ENCODE measurements at places on chromosomes 1 and 21.
A peak's percentile ranks its signal among the peaks of the same experiment; 100 is the strongest.

DNA sequence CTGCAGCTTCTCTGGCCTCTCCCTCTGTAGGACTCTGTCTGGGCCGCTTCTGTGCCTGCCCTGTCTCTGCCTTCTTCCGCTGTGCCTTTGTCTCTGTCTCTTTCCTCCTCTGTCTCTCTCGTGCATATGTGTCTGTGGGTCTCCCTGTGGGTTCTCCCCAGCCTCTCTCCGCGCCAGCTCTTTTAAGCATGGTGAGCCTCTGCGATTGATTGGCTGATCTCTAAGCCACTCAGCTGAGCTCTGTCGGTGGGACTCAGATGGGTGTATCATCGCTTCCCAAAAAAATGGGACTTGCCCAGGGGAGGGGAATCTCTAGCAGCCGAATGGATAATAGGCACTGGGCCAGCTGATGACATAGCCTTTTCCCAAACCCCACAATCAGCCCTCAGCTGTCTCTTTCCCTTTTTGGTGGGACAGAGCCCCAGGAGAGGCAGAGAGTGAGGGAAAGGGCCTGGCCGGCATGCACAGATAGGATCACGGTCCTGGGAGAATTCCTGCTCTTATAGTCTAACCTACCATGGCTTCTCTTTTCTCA is at the start of gene ADAMTS4:
TSS of gene ADAMTS4 (minus strand) at position 158 of the 535 bp plus-strand sequence. CDS start 427 bp downstream, outside the sequence.
- no peak for DNase-seq

- no peak for DNase-seq
Measured at GRCh38 chr1:59368008-59368670, 71.2 kb downstream of the FGGY start.

- DNase-seq: no peak
Measured at GRCh38 chr1:92857817-92858216, 26.0 kb downstream of the RPL5 start.

- DNase-seq: no peak
Measured at GRCh38 chr1:100862591-100862990, 32.1 kb downstream of the EXTL2 start.

GRCh38 chr1:12544992-12545391 is 73.0 kb downstream of the DHRS3 start:
- DNase-seq: no peak

DNA sequence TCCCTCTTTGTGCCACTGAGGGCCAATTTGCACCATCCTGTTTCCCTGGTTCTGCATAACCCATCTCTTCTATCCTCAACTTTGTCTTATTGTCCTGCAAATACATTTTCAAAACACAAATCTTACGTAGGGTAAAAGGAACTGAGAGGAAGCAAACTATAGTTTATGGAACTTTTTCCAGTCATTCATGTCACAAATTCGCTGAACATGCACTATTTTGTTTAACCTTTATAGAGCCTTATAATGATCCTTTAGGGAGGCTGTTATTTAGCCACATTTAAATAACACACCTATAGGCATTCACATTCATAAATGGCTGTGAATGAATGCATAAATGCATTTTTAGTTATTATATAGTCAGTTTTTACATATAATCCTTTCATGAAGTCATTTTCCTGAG is 85.0 kb downstream of the PLPPR5 start:
- DNase-seq: no peak

GRCh38 chr1:22662318-22662717 is 9.3 kb downstream of the C1QB start:
- DNase-seq: no peak

DNA sequence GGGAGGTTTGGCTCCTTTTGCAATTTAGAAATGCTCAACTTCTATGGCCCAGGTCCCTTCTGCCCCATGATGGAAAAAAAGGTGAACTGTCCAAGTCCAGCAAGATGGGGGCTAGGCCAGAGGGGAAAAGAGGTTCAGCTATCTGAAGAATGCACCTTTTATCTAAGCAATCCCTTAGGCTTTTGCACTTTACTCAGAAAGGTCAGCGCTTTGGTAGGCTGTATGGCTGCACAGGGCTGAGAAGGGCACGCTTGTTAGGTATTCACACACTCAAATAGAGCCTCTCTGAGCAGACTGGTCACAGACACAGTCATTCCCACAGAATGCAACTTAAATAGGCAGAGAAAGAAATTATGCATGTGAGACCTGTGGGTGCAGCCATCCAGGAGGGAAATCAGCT is 31.0 kb downstream of the KANK4 start:
- DNase-seq: no peak

DNA sequence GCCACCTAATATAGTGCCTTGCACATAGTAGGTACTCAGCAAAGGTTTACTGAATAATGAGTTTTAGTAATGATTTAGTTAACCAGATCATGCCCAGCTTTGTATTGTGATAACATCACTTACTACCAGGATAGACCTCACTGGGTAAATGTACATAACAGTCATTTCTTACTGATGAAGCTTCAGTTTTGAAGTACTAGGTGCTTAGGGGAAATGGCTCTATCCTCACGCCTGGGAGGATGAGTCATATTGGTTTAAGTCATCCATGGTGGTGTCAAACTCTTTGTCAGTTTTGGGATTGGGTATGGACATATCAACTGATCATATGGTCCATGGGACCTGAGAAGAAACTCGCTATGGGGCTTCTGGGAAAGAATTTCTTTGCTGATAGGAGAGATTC is 90.6 kb upstream of the USP24 start:
- no peak for DNase-seq

- no peak for DNase-seq
Measured at GRCh38 chr1:33228935-33229487, 27.3 kb upstream of the ZNF362 start.

GRCh38 chr1:71228241-71228640 is 147.4 kb upstream of the ZRANB2 start:
- DNase-seq: no peak

DNA sequence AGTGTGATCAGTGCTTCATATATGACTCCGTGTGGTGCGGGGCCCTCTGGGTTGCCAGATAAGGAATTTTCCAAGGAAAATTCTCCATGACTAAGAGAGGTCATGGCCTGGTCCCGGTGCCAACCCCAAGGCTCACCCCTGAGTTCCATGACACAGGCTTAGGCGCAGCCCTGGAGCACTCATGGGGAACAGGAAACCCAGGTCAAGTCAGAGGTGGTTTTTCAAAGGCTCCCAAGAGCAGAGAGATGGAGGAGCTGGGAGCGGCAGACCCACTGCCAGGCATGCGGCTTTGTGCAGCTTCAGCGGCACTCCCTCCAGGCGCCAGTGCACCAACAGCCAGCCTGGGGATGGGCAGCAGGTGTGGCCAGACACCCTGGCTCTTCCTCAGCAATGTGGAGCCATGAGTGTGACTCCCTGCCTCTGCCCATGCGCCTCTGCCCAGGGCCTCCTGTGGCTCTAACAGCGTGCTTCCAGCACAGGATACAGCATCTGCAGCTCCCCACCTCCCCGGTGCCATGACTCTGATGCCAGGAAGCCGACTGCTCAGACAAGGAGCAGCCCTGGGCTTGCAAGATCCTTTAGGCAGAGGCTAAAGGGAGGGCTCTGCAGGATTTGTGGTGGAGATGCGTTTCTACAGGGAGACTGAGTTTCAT is 47.3 kb downstream of the GPR161 start:
- no peak for DNase-seq

DNA sequence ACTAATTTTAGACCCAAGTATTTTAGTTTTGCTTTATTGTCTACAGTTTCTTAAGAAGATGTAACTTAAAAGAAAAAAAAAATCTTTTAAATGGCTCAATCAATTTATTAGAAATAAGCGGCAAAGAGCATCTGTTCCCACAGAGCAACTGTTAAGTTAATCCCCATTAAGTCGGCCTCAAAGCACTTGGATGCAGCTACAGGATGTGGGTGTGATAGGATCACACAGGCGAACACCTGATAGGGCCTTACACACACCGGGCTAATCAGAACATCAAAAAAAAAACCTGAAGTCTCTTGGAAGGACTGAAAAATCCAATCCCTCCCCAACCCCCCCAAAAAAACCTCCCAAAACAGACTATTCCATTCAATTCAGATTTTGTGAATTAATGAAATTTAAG is 23.0 kb downstream of the APP start:
- DNase-seq: no peak

DNA sequence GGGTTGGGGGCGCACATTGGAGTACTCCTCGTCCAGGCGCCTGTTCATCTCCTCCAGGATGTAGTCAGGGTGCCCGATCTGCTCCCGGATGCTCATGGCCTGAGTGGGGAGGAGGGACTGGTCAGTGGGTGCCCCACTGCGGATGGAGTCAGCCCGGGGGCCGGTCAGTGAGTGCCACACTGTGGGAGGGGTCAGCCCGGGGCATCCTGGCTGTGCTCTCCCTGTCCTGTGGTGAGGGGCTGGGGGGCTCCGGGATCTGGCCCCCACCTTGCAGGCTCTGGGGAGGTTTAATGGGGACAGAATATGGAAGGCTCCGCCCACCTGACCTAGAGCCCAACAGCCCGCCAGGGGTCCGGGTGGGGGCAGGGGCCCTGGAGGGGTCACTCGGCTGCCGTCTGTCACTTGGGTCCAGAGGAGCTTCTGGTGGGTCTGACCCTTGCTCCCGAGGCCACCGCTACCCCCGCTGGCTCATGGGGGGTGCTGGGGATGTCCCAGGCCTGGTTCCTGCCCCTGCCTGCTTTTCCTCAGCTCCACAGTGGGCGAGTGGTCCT is 8.8 kb downstream of the PRXL2B start:
- no peak for DNase-seq

GRCh38 chr1:19388980-19389379 is 76.9 kb downstream of the SLC66A1 start:
- no peak for DNase-seq

GRCh38 chr1:25642574-25643108 is 26.1 kb downstream of the MAN1C1 start:
- DNase-seq: peak; percentile 37

GRCh38 chr1:2087766-2088165 is 37.6 kb downstream of the PRKCZ start:
- no peak for DNase-seq

DNA sequence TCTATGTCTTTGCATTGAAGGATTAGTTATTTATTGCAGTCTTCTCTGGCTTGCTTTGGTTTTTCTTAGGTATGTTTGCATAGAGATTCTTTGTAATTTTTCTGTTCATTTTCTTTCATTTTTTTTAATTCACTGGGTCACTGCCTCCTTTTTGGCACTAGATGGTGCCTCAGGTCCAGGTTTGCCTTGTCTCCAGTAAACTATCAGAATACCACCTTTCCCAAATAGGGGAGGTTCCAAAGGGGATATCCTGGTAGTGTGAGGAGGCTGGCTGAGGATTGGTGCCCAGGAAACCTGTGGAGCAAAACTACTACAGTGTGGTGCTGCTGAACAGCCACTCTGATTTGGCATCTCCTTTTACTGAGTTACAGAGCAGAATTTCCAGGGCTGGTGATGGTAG is 257.1 kb downstream of the KCTD3 start:
- no peak for DNase-seq

DNA sequence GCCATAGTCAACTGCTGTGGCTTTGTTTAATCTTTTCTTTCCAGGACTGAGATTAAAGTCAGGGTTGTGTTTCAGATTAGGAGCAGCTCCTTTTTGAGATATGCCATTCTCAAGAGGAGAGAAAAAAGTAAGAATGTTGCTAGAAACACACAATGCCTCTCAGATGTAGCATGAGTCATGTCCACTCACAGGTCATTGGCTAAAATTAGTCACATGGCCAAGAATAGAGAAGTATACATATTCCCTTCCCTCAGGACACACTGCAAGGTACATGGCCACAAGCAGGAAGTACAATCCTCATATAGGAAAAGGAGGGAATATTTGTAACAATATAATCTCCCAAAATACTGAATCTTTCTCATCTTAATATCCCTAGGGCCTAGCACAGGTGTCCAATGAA is 141.9 kb upstream of the PTBP2 start:
- no peak for DNase-seq

- DNase-seq: no peak
Measured at GRCh38 chr1:169694304-169695075, 16.9 kb downstream of the SELL start.

DNA sequence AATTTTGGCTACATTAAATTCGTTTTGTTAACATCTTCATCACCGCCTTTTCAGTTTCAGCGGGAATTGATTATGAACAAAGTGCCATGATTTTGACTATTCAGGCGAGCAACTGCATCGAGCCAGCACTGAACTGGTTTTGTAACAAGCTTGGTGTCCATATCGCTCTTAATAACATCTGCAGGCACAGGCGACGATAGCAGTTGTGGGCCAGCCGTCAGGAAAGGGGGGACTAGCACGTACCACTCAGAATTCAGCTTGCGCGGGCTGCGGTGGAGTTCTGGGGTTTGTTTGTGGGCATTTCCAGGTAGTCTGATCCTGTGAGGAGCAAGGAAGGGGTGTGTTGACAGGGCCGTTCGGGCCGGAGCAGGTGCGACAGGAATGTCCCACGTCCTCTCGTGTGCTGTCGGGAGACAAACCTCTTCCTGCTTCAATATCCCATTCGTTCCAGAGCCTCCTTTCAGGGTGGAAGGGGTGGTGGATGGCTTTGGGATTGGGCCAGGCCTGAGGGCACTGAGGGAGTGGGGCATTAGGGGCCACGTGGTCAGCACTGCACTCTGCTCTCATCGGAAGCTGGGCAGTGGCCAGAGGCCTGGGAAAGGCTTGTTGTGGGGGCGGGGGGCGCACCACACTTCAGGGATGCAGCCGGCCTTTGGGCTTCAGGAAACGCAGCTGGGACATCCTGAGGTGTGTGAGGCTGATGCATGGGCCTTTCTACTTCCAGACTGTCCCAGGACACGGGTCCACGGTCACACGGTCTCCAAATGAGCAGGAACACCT is 39.1 kb downstream of the SKI start:
- DNase-seq: no peak

GRCh38 chr1:151145304-151146071 is 943 bp downstream of the SEMA6C start:
- DNase-seq: no peak
